ENCODE measurements at places on chromosomes 4 and X.

DNA sequence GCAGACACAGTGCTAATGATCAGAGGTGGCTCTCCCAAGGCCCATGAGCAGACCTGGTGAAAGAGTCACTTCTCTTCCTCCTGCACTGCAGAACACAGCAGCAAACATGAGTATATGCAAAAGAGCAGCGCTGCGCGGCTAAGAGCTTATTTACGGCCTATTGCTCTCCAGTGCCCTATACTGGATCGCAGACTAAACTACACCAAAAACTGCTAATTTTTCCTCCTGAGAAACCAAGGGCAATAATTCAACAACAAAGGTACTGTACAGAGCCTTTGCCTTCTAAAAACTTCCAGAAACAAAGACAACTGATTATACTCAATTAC lies 702.5 kb downstream of the ARAP2 start:
- DNase-seq = no peak

DNA sequence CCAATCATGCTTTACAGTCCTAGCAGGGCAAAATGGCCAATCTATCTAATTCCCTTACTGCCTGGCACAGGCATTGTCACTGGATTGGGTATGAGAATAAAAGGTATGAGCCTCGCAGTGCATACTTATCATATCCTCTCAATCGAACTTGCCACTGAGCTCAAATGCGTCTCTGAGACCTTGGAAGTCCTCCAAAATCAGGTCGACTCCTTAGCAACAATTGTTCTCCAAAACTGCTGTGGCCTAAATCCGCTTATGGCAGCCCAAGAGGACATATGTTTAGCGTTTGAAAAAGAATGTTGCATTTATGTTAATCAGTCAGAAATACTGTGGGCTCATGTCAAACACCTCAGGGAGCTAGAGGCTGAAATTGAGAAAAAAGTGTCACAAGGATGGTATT lies 69.7 kb downstream of the SPIN4 start:
- no peak for DNase-seq

- no peak for DNase-seq
Measured at GRCh38 chr4:110681381-110681780, 58.5 kb upstream of the PITX2 start.

GRCh38 chrX:39442332-39442731 lies 641.1 kb downstream of the MID1IP1 start:
- no peak for DNase-seq

DNA sequence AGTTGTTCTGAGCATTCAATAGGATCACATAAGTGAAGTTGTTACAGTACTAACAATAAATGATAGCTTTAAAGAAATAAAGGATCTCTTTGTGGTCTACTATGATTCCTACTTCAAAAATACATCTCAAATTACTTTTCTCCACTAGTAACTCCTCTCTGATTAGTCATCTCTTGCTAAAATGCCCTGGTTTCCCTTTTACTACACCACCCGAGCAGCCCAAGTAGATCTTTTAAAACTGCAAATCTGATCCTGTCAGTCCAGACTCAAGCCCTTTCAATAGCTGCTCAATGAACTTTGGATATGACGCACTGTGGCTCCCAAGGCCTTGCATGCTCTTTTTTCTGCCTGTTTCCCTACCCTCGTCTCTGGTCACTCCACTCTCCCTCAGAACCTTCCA lies 97.5 kb downstream of the MAOA start:
- DNase-seq = no peak
